ENCODE measurements at places on chromosomes 5 and 9.

GRCh38 chr9:133385452-133385851 lies 9.3 kb downstream of the STKLD1 start:
- no peak for DNase-seq

GRCh38 chr5:137415231-137415681 lies 83.9 kb downstream of the SPOCK1 start:
- peak; percentile 46 for DNase-seq

DNA sequence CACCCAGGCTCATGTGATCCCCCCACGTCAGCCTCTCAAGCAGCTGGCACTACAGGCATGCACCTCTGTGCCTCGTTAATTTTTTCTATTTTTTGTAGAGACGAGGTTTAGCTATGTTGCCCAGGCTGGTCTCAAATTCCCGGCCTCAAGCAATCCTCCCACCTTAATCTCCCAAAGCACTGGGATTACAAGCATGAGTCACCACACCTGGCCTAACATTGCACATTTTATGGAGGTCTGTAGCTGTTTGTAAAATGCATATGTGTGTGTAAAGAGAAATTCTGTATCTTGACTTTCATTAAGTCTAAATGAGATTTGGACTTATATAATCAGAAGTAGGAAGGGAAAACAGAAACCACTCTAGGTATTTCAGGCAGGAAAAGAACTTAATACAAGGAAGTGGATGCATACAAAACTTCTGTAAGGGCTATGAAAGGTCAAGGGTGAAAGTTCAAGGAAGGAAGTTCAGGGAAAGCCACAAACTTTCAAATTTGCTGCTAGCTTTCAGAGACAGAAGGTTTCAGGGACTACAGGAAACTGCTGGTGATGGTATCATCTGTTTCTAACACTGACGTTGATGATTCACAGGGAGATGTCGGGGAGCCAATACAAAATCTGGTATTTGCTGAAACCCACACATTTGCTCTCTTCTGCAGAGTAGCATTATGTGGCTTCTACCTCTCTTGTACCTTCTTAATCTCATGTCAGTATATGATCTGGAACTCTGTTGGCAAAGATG lies 209.4 kb downstream of the PIK3R1 start:
- DNase-seq, result peak; percentile 73

DNA sequence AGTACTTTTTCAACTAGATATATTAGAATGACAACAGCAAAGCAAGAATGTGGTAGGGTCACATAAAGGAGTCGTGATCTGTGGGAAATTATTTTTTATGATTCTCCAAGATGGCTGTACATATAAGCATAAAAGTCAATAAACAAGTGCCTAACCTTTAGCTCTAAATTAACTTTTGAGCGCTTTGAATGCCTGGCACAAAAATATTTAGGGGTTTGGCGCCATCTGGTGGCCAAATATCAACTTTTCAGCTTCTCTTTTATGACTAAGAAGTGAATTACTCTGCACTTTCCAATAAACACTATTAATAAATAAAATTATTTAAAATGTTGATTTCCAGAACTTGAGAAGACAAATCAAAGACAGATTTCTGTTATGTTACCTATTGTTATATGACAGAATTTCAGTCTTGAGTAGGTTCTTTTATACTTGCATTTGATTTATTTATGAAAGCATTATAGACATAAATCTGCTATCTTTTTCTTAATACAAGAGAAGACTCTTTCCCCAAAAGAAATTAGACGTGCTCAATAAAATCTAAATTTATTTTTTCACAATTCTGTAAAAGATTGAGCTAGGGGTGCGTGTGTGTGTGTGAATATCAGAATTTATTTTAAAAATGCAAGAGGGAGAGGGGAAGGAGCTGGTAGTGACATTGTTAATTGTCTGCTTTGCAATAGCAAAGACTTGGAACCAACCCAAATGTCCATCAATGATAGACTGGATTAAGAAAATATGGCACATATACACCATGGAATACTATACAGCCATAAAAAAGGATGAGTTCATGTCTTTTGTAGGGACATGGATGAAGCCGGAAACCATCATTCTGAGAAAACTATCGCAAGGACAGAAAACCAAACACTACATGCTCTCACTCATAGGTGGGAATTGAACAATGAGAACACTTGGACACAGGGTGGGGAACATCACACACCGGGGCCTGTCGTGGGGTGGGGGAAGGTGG lies 36.7 kb upstream of the ARRDC3 start:
- peak; percentile 70 for DNase-seq

DNA sequence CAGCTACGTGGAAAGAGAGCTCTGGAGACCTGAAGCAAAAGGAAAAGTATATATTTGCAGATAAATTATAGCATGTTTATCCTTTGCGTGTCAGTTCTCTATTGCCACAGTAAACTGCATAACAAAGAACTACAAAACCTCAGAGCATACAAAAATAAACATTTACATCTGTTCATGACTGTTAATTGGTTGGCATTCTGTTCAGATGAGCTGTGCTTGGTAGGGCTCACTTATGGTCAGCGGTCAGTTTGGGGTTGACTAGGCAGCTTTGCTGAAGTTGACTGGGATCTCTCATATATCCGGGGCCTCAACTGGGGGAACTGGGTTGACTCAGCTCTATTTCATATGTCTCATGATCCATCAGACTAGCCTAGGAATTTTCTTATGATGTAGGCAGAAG lies 257.7 kb downstream of the TLE1 start:
- DNase-seq, result peak; percentile 98

DNA sequence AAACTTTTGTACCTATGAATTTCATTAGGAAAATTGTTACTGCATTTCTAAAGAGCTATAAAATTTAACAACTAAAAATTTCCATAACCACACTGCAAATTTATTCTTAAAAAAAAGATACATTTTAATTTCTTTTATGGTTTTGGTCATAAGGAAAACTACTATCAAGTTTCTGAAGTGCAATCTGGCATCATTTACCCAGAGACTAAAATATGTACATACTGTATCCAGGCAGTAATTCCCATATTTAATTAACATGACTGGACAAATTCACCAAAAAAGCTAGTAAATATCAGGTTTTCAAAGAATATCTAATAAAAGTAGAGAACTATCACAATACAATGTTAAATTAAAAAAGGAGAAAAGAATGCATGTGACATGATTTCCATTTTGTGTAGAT lies 20.7 kb downstream of the PUM3 start:
- no peak for DNase-seq

DNA sequence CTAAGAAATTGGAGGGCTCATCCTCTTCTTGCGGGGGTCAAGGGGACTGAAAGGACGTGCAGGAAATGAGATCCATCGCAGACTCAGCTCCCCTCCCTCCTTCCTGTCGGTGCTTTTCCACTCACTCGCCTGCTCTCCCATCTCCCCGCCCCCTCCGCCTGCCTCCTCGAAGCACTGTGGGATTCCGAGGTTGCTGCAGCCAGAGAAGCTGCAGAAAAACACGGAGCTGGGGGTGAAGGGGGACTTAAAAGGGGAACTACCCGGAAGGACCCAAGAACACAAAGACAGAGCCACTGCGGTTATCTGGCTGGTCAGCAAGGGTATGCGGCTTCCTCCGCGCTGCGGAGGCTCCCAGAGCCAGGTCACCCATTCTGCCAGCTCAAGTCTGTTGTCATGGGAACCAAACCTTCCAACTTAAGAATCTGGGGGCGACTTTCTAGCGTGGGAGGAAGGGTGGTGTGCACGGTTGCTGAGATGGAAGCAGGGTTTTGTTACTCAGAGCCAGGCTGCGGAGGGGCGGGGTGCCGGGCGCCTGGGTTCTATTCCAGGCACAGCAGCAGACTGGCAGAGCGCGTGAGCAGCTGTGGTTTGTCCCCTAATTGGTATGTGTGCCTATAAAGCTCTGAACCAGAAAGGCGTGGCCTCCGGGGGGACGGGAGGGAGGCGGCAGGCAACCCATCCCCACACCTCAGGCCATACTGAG lies 24.9 kb downstream of the PCDHGC5 start:
- peak; percentile 87 for DNase-seq

DNA sequence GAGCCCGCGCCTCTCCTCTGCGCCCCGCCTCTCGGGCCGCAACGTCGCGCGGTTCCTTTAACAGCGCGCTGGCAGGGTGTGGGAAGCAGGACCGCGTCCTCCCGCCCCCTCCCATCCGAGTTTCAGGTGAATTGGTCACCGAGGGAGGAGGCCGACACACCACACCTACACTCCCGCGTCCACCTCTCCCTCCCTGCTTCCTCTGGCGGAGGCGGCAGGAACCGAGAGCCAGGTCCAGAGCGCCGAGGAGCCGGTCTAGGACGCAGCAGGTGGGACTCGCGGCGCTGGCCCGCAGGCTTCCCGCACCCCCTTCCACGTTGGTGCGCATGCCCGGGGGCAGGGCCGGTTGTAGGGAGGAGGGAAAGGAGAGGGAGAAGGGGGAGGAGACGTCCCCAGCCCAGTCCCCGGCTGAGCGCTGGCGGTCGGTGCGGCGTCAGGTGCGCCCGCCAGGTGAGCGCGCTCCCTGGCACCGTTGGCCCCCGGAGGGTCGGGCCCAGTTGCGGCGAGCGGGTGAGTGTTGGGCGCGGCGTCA lies at the start of gene OCLN:
TSS of gene OCLN (plus strand) at position 400 of the 532 bp plus-strand sequence. CDS start 11,455 bp downstream, outside the sequence.
- DNase-seq, result no peak

- DNase-seq, result no peak
Observed at GRCh38 chr9:16031486-16031885, 478.6 kb downstream of the CCDC171 start.

- DNase-seq, result no peak
Observed at GRCh38 chr9:135303280-135303647, 176.3 kb upstream of the PPP1R26 start.

GRCh38 chr9:89764217-89764616 lies 159.4 kb downstream of the GADD45G start:
- no peak for DNase-seq

- no peak for DNase-seq
Observed at GRCh38 chr9:72443855-72444254, 77.6 kb upstream of the TMC1 start.

GRCh38 chr5:5191906-5192305 lies 51.8 kb downstream of the ADAMTS16 start:
- DNase-seq, result no peak

- no peak for DNase-seq
Observed at GRCh38 chr5:178346607-178347334, 114.2 kb upstream of the PHYKPL start.

DNA sequence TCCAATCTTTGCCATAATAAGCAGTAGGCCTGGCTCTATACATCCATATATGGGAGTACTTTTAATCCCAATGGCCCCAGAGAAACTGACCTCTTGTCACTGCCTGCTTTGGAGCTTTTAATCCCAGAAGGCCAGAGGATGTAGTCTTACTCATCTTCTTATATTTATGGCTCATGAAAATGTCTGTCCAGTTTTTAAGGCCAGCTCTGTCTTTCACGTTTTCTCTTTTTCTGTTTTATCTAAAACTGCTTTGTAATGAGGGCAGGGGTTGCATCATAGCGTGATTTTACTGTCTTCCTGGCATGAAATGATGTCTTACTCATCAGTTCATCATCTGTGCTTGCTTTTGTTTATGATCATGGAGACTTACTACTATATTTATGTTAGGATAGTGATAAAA lies 1094.9 kb downstream of the MAT2B start:
- DNase-seq, result peak; percentile 84

DNA sequence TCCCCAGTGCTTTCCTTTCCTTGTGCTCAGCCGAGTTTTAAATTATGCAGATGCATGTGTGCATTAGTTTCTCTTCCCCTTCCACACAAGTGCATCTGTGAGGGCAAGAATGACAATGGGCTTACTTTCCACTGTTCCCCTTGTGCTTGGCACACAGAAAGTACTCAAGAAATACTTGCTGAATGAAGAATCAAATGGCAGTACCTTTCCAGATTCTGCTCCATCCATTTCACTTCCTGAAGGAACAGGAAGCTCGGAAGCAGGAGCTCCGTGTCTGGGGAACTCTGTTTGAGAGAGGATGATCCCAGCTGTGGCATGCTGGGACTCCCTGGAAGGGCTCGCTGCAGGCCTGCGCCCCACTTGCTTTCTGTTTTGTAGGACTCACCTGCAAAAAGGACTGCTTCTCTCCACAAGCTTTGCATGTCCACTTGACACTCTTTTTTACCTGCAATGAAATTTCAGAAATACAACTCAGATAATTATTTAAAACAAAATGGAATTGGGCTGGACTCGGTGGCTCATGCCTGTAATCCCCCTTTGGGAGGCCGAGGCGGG lies 5.5 kb downstream of the MRNIP start:
- DNase-seq, result no peak

DNA sequence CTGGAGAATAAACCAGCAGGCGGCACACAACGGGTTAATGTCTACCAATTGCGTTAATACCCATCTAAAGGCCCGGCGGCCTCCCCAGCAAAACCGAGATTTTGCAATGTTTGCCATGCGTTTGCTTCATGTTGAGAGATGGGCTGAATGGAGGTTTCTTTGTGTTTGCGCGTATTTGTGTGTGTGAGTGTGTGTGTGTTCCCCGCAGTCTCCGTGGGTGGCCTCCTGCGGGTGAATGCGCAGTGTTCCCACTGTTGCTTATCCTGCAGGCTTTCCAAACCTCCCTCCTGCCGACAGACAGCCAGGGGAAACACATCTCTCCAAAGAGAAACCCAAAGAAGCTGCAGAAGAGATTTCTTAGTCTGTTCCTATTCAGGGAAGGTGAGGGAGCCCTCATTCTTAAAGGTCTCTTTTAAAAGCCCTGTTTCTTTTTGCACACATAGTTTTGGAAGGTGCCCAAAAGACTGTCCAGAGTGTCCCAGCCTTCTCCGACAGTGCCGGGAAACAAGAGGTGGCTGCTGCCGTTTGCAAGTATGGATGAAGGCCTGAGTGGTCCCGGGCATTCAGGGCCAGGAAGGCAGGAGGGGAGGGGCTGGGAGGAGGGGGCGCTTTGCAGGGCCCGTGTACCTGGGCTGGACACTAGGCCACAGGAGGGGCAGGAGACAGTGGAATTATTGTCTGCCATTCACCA lies 103.8 kb upstream of the ERCC6L2 start:
- peak; percentile 61 for DNase-seq

- DNase-seq, result peak; percentile 54
Observed at GRCh38 chr5:54944364-54944763, 41.0 kb downstream of the ESM1 start.

DNA sequence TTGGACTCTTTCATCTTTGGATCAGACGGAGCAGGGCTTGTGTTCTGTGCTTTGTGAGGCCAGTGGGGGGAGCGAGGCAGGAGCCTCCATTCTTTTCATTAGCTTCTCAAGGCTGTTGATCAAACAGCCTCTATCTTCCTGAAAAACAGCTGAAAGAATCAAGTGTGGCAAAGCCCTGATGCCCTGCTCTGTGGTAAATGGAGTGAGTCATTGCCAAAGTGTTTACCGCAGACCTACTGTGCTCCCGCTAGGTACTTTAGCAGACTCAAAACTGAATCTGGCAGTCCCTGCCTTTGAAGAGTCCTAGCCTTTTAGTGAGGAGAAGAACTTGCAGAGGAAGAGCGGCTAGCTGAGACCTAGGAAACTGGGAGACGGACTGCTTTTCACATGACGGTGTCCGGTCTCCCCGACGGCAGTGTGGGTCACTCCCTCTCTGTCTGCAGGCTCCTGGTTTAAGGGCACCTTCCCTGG lies 3.3 kb downstream of the ANKRD33B start:
- DNase-seq, result no peak

GRCh38 chr5:74627646-74628279 lies 12.8 kb downstream of the ENC1 start:
- no peak for DNase-seq

DNA sequence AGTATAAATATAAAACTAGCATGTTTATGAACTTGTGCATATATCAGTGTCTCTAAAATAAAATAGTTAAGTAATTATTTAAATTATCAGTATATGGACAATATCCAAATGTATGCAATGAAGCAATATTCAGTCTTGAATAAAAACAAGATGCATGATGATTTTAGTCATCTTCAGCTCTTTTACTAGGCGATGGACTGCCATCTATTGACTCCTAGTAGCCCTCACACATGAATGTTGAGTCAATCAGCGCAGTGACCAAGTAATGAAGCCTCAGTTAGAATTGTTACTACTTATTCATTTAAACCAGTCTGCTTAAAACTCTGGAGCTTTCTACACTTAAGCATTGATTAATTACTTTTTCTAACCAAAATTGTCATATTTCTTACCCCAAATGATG lies 92.9 kb upstream of the GRHPR start:
- peak; percentile 34 for DNase-seq

Measured in iris pigment epithelial cell (primary cell).